GM19239 (cell line): ENCODE measurements at places on chromosomes 4 and X.
A peak's percentile ranks its signal among the peaks of the same experiment; 100 is the strongest.

- DNase-seq, result no peak
These were observed 14.8 kb upstream of the CXCR3 start for GRCh38 chrX:71632923-71633657.

GRCh38 chrX:27675493-27675892, 85.3 kb downstream of the DCAF8L2 start:
- no peak for DNase-seq

DNA sequence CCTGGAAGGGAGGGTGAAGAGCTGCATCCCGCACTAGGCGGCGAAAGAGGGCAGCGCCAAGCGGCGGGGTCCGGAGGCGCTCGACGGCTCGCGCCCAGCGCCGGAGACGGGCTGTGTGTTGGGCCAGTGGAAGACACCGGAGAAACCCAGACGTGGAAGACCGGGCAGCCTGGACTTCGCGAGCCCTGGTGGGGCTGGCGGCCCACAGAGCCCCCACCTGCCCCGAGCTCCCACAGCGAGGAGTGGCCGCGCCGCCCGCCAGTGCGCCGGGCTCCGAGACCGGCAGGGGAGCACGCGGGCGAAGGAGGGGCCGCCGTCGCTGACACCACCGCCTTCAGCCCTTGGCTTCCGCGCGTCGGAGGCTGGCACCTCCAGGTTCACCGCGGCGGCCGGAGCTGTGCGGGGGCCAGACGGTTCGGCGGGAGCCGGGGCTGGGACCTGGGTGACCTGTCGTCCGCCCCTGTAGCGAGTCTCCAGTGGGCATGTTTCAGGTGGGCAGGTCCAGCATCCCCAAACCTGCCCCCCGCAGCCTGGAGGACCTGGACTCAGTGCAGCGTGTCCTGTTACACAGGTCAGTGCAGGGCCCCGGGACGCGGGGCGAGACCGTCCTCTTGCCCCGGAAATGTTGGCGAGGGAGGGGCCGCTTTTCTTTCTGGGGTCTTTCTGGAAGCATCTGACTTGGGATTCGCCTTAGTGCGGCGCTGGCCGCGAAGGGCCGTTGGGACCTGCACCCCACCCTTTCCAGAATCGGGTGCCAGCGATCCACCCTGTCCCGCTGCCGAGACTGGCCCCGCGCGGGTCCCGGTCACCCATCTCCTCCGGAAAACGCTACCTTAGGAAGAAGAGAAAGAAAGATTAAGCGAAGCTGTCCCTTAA, 9.6 kb upstream of the INTU start:
- no peak for DNase-seq

GRCh38 chr4:106898621-106899230, 137.4 kb downstream of the DKK2 start:
- peak; percentile 4 for DNase-seq

- no peak for DNase-seq
These were observed 120.9 kb upstream of the NRK start for GRCh38 chrX:105701310-105702052.

- no peak for DNase-seq
These were observed 193.0 kb upstream of the RPS6KA3 start for GRCh38 chrX:20459410-20460350.

- no peak for DNase-seq
These were observed 7.3 kb downstream of the NKX1-1 start for GRCh38 chr4:1398681-1399507.

GRCh38 chr4:106450249-106450648, 81.7 kb upstream of the GIMD1 start:
- DNase-seq, result no peak

DNA sequence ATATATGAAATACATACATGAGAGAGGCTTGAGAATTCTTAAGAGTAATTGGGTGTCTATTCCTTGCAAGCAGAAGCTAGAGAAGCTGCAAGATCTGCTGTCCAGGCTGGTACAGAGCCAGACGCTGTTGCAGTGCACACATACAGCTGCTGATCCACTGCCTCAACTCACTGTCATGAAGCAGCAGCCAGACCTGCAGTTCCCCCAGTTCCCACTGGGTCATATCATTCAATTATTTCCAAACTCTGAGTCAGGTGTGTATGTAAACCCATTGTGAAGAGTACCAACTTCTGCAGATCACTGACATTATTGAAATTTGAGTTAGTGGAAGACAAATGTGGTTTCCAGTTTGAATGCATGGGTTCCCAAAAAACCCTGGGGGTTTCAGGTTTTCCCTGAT, 1212.8 kb upstream of the ADGRL3 start:
- no peak for DNase-seq

DNA sequence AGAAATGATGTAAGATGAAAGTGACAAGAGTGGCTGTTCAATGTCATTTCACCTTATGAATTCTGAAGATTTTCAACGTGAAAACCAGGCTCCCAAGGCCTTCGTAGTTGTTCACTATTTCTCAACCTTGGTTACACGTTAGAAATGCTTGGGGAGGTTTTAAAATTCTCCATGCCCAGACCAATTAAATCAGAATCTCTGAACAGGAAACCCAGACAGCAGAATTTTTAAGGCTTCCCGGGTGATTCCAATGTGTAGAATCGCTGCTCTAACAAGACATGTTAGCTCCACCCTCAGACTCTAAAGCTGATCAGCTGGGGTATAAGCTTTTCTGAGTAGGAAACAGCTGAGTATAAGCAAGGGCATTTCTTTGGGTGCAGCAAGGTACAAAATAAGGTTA, 160.4 kb upstream of the TET2 start:
- DNase-seq, result no peak

DNA sequence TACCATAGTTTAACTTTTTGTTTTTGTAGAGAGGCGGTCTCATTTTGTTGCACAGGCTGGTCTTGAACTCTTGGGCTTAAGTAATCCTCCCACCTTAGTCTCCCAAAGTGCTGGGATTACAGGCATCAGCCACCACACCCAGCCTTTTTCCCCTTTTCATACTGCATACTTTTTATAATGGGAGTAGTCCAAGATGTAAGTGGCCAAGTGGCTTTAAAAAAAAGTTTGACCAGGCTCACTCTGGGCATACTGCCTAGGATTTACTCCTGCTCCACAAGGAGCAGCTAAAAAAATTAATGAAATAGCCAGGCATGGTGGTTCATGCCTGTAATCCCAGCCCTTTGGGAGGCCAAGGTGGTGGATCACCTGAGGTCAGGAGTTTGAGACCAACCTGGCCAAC, 6.0 kb downstream of the GRSF1 start:
- no peak for DNase-seq

DNA sequence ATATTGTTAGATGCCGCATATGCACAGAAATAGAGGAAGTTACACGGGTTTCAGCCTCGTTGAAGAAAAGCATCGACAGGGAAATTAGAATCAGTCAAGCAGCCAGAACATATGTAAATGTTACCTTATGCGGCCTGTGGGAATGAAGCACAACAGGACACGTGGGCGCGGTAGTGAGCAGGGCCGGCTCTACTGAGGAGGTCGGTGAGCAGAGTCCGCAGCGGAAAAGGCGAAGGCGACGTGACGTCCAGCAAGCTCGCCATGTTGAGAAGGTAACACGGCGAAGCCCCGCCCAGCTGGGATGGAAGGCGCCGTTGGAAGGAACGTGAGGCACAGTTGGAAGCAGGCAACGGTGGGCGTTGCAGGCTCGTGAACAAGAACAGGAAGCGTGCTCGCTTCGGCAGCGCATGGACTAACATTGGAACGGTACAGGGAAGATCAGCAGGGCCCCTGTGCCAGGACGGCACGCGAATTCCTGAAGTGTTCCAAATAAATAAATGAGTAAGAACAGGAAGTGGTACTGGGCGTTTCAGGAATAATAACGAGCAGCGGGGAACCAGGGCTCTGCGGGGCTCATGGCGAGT, 54.6 kb downstream of the MTNR1A start:
- DNase-seq, result no peak

- DNase-seq, result no peak
These were observed 84.0 kb upstream of the ATP6AP2 start for GRCh38 chrX:40496728-40497127.

- DNase-seq, result no peak
These were observed 10.2 kb downstream of the DUSP9 start for GRCh38 chrX:153657161-153657560.

GRCh38 chrX:49656533-49656932, 39.3 kb downstream of the PAGE1 start:
- DNase-seq, result no peak

GRCh38 chrX:6203462-6204215, 25.0 kb downstream of the NLGN4X start:
- no peak for DNase-seq

DNA sequence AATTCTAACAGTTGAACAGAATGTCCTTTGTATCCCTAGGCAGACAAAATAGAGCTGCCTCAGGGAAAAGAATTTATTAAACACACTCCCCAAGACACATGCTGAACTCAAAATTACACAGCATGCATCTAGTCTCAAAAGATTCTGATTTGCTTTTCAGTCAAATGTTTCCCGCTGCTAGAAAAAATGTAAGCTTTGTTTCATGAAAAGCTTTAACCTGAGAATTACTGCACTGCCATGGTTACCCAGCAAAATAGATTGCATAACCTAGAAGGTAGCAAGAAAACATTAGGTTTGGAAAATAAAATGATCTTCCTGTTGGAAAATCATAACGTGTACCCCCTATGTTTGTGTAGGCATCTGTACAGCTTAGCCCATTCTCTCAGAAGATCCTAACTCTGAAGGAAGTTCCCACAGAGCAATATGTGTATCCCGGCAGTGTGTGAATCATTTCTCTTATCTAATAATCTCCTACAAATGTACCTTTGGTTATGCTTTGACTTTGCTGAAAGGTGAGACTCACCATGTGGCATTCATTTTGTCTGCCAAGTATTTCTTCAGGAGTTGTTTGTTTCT, 646.9 kb downstream of the STPG2 start:
- DNase-seq, result no peak

DNA sequence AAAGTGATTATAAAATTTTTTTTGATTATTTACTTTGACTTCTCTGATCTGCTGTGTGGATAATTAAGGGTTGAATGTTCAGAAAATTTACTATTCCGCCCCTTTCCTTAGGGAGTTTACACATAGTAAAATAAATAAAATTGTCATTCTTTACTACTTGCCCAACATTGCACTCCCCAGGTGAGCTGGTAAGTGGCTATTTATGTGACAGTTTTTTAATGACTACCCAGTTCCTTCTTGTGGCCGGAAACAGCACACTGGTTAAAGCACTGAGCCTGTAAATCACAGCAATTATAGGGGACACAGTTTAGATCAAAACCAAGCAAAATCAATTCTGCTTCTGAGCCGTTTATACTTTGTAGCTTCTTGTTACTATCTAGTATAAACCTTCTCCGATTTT, 158.1 kb downstream of the FHIP1A start:
- DNase-seq, result no peak

DNA sequence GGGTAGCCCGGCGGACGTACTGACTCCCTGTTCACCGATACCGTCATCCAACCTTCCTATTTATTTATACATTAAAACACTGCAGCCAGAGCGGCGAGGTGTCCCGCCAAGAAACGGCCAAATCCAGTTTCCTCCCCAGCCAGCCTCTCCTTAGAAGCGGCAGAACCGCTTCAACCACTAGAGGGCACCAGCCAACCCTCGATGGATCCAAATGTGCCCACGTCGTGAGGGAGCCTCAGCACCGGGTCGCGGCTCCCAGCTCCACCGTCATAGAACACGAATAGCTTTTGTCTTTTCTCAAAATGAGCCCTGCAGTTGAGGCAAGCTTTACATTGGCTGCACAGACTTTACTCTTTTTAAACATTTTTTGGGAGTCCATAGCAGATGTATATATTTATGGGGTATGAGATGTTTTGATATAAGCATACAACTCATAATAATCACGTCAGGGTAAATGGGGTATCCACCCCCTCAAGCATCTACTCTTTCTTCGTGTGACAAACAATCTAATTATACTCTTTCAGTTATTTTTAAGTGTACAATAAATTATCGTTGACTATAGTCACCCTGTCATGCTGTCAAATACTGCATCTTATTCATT, 13.0 kb upstream of the HELT start:
- DNase-seq, result peak; percentile 70

DNA sequence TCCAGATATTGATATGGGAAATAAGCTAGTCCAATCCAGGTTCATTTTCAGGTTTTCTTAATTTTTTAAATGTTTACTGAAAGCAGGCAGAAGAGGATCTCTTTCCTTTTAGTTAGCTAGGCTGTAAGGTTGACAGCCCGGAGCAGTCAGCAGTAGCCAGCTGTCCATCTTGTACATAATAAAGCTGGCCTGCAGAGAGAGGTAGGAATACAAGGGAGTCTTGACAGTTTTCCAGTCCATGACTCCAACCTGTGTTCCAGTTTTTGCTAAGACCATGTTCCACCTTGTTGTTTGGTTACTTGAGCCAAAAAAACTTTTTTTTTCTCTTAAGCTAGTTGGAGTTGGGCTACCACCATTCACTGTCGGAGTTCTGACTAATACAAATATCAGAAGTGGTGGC, 402.7 kb upstream of the TEX13C start:
- no peak for DNase-seq

DNA sequence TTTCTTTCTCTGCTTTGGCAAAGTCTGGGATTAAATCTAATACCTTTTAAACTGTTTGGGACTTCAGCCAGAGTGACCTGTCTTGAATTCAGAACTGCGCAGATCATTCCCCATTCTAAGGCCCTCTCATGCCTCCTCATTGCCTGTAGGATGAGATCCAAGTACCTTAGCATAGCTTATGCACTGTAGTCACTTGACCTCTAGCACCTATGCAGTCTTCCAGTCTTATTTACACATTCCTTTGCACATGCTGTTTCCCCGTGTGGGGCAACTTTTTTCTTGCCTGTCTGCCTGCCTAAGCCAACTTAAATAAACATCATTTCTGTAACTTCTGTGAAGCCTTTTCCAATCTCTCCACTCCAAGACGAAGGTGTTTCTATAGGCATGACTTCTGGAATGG, 68.4 kb downstream of the AR start:
- DNase-seq, result no peak
